Hindlimb muscle (tissue), 1 donor: ENCODE measurements at places on chromosomes 1 and 21.

GRCh38 chr1:31984419-31985347, 29.0 kb upstream of the KHDRBS1 start:
- no peak for DNase-seq

DNA sequence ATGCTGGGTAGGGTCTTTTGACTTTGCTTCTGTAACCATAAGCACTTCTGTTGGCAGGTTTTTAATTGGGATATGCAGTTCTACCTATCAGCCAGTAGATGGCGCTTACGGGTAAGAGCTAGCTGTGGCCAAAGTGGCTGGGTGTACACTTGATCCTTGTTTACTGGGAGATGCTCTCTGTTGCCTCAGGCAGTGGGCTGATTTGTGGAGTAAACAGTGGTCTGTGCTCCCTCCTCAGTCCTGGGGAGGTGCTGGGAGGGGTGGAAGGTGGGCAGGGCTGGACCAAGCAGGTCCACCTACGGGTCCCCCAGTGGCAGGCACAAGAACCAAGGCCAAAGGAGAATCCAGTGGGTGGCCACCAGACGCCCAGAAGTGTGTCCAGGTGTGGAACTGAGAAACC, 43.4 kb downstream of the RALGPS2 start:
- DNase-seq, result no peak

DNA sequence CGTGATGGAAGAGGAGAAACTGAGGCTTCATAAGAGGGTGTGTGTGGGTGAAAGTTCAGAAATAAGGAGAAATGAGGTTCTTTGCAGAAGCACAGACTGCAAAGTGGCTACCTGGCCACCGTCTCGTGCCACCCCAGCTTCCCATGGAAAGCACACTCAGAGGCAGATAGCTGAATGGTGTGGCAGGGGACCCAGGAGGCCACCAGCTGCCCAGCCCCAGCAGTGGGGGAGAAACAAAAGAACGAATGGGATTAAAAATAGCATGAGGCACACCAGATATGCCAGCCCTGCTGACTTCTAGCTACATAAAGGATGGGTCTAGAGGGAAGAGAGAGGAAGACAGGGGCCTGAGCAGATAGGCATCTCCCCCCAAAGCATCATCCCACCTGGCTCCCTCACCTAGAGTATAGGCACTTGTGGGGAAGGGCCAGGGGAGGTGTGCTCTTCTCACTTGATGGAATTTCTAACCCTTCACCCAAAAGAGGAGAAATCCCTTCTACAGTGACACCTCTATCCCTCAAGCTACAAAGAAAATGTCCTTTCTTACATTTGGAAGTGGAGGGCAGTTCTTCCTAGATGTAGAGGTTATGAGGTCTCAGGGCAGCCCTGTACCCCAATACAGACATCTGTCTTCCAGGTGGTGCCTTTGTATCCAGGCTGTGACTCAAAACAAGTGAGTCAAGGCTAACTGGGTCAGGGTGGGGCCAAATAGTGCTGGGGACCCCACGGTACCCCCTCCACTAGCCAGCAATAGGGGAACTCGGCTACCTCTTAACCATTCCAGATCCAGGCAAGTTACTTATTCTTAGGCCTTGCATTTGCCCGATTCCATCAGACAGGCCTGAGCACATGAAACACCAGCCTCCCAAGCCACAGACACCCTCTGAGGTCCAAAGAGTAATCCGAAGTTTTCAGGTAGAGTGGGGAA, 3.5 kb downstream of the HDGF start:
- no peak for DNase-seq

- peak; percentile 74 for DNase-seq
Observed at GRCh38 chr1:155976062-155976912, 2.1 kb downstream of the ARHGEF2 start.

GRCh38 chr1:150931773-150932172, 5.6 kb downstream of the SETDB1 start:
- DNase-seq, result no peak

- DNase-seq, result no peak
Observed at GRCh38 chr1:3743421-3743820, 8.8 kb upstream of the CCDC27 start.

DNA sequence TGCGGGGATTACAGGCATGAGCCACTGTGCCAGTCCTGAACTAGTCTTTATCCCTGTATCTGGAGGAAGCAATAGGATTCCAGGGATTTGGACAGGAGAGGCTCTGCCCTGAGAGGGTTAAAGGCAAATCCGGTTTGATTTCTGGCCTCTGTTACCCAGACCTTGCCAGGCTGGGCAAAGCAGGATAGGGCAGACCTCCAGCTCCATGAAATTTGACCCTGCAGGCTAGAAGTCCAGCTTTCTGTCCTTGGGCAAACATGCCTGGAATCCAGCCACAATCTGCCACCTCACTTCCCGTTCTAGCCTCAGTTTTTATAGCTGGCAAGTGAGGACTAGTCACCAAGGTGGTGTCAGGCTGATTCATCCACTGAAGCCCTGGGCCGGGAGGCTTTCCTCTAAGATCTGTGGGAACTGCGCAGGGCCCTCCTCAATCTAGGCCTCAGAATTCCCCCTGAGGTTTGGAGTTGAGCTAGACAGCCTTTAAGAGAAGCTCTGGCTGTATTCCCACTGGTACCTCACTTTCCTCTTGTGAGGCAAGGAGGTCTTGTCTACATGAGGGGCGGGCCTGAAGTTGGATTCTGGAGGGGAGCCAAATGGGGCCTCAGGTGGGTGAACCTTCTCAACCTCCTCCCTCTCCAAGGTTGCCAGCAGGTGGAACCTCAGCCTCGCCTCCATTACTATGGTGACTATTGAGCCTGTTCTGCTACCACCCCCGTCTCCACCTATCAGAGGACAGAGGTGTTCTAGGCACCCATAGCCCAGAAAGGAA, 7.0 kb upstream of the P3R3URF start:
- DNase-seq, result peak; percentile 28

DNA sequence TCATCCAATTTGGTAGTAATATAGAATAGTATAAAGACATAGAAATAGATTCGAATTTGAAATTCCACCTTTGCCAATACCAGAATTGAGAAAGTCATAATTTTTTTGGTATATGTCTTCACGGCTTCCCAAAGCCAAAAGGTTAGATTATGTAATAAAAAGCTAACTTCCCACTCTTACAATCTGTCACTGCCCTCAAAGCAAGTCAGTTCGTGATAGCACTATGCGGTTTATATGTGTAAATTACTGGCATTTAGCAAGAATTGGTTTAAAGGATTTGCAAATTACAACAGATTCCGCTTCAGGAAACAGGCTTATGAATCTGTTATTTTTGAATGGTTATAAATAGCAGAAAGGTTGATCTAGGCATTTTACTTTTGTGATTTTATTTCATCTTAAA, 679.4 kb upstream of the ADGRL2 start:
- no peak for DNase-seq

- DNase-seq, result no peak
Observed at GRCh38 chr1:173255214-173255813, 48.2 kb upstream of the TNFSF4 start.

DNA sequence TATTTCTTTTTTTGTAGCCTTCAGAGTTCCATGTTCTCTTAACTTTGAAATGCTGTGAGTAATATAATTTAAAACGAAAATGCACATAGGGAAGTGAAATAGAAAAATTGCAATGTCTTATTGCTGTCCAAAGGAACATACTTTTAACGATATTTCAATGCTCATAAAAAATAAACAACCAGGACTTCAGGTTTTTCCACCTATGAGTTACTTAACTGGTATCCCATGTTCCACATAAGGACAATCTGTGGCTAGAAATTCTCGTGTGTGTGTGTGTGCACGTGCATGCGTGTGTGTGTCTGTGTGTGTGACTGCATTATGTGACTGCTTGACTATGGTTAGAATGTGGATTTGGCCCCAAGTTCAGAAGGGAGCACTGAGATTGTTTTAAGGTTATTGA, 200.8 kb upstream of the ADGRL4 start:
- DNase-seq, result no peak

- no peak for DNase-seq
Observed at GRCh38 chr21:16310176-16310575, 580.4 kb downstream of the USP25 start.

DNA sequence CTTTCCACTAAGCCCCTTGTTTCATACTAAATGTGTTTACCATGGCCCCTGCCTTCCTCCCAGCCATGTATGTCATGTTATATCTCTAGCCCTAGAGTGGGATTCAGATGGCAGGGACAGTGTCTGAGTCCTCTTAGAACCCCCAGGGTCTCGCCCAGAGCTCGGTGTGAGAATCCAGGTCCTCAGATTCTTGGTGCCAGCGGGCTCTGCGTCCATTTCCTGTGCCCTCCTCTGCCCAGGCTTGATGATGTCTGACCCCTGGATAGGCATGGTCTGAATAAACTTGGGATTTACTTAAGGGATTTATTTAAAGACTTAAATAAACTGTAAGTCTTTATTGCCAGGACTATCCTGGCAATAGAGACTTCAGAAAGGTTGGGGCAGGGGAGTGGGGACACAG, 6.2 kb upstream of the KISS1 start:
- DNase-seq, result no peak

DNA sequence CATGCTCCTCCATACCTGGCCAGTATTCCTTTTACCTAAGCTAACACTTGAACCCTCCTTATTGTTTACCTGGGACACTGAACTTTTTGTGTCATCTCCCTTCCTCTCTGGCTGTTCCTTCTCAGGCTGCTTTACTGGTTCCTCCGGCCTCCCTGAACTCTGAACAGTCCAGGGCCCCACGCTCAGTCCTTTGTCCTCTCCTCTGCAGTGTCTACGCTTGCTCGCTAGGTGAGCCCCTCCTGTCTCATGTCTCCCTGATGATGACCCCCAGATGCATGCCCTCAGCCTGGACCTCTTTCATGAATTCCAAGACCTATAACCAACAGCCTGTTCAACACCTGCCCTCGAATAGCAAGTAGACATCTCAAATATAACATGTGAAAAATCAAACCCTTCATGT, 108.4 kb upstream of the COA6 start:
- no peak for DNase-seq

- DNase-seq, result no peak
Observed at GRCh38 chr1:61424382-61424781, 300.6 kb downstream of the TM2D1 start.

GRCh38 chr21:42203321-42203720, 15.6 kb upstream of the ABCG1 start:
- DNase-seq, result no peak

GRCh38 chr1:42183957-42184268, 19.4 kb upstream of the GUCA2A start:
- DNase-seq, result no peak

DNA sequence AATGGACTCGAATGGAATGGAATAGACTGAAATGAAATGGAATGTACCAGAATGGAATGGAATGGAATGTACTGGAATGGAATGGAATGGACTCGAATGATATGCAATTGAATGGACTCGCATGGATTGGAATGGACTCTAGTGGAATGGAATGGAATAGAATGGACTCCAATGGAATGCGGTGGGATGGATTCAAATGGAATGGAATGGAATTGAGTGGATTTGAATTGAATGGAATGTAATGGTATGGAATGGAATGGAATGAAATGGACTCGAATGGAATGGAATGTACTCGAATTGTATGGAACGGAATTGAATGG, 99.6 kb upstream of the FBXO28 start:
- DNase-seq, result no peak

DNA sequence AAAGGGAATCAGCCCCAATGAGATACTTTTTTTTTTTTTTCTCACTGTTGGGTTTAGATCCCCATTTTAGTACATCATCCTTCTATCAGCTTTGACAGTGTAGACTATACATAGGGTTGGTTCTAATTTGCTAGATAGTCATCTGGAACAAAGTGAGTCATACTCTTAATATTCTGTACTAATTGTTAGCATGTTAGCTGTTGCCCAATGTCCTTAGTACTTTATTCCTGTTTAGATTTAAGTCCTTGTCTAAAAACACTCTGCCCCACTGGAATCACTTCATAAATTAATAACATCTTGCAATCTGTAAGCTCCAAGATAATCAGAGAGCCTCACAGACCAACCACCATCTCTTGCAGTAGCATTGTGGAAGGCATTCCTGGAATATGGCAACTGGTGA, 209.8 kb upstream of the KIAA0040 start:
- DNase-seq, result no peak

GRCh38 chr1:197918807-197919345, 1.7 kb downstream of the LHX9 start:
- DNase-seq, result no peak

DNA sequence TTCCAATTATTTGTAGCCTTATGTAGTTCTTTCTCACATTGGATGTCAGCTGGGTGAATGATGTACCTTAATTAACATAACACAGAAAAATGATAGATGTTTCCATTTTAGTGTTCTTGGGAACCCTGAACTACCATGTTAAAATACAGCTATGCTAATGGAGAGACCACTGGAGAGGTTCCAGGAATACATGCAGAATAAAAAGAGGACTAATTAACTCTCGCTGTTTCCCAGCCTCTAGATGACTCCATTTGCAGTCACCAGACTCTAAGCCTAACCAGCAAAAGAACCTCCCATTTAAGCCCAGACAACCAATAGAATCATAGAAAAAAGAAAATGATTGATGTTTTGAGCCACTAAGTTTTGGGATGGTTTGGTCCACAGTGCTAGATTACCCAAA, 36.2 kb downstream of the CLCA4 start:
- no peak for DNase-seq

DNA sequence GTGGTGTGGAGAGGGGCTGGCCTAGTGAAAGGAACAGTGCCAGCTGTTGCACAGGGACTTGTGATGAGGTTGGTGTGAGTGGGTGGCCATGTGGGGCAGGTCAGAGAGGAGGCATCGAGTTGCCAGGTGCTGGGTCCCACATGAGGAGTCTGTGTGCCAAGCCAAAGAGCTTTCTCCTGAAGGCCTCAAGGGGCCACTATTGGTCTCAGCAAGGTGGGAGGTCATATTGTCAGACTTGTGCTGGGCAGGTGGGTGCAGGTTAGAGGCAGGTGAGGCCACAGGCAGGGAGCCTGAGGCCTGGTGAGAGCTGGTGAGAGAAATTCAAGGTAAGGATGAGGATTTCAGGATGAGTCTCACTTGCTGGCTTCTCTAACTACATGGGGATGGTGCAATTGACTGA, 256.8 kb downstream of the DISC1 start:
- no peak for DNase-seq

DNA sequence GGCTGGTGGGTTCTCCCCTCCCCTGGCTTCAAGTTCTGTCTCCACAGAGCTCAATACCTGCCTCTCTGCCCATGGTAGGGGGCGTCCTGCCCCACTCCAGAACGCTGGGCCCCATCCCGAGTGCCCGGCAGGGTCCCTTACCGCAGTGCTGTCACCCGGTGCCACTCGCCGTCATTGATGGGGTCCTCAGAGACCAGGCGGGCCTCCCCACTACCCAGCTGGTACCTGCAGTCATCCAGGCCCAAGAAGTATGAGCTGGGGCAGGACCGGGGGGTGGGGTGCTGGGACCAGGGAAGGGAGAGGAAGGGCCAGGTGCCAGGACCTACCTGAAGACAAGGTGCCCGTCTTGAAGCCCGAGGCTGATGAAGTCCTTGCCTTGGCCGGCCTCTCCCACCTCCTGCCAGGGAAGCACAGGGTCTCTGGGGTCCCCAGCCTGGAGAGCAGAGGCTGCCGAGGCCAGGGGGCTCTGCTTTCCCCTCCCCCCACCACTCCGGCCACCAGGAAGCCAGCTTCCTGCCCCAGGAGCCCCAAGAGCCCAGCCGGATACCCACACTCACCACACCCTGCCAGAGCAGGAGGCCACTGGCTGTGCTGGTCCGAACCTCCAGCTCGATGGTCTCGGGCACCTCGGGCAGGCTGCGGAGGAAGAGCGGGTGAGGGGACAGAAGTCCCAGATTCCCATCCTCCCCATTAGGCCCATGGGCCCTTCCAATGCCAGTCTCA, 12.1 kb downstream of the LDLRAD2 start:
- DNase-seq, result no peak

GRCh38 chr21:29763674-29764073, 176.1 kb downstream of the GRIK1 start:
- DNase-seq, result no peak

- no peak for DNase-seq
Observed at GRCh38 chr1:205229399-205229871, 1.7 kb downstream of the TMCC2 start.

- no peak for DNase-seq
Observed at GRCh38 chr1:73898540-73898939, 299.4 kb downstream of the LRRIQ3 start.
